Right lobe of liver (tissue), 6 donors: ENCODE measurements at places on chromosomes 5 and 9. TPM values are rescaled to one million over a fixed set of nuclear protein-coding genes. Genes with fewer than 3 reads are reported as not detected.

The KIAA0825 gene
- total RNA-seq = 1.8 TPM

DNA sequence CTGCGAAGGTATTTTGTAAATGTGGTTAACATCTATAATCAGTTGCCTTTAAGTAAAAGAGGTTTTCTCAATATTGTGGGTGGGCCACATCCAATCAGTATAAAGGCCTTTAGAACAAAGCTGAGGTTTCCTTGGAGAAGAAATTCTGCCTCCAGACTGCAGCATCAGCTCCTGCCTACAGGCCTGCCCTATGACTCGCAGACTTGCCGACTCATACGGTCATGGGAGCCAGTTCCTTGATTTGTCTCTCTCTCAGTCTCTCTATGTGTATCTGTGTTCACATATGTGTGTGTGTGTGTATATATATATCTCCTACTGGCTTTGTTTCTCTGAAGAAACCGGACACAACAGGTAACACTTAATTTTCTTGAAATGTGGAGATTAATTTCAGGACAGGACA, 45.3 kb downstream of the SLC36A1 start:
- DNase-seq = no peak

DNA sequence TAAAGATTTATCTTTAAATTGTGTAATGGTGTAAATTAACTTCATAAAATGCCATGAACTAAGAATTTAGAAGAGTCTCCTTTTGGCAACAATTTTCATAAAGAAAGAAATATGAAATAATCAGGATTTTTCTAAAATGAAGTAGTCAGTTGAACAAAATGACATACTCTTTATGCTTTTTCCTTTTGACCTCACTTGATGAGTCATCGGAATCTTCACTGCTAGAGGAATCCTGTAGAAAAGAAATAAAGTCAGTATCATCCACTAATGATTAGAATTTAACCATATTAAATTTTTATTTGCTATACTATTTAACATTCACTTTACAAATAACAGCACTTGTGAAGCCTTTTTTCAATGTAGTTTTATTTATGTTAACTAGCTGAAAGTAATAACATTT, 26.1 kb downstream of the CHD1 start:
- no peak for DNase-seq

The SH3TC2 gene
- 0.49 TPM for total RNA-seq

- no peak for DNase-seq
These were observed 7.9 kb upstream of the ANKDD1B start for GRCh38 chr5:75603371-75603770.

- DNase-seq = peak; percentile 78
These were observed 9.8 kb downstream of the PIK3R1 start for GRCh38 chr5:68225188-68225910.

- DNase-seq = peak; percentile 66
These were observed 19.2 kb upstream of the TOR1B start for GRCh38 chr9:129783516-129784361.

The PTGES gene
- total RNA-seq = not detected

GRCh38 chr5:82747986-82748385, 329.2 kb downstream of the TMEM167A start:
- no peak for DNase-seq

DNA sequence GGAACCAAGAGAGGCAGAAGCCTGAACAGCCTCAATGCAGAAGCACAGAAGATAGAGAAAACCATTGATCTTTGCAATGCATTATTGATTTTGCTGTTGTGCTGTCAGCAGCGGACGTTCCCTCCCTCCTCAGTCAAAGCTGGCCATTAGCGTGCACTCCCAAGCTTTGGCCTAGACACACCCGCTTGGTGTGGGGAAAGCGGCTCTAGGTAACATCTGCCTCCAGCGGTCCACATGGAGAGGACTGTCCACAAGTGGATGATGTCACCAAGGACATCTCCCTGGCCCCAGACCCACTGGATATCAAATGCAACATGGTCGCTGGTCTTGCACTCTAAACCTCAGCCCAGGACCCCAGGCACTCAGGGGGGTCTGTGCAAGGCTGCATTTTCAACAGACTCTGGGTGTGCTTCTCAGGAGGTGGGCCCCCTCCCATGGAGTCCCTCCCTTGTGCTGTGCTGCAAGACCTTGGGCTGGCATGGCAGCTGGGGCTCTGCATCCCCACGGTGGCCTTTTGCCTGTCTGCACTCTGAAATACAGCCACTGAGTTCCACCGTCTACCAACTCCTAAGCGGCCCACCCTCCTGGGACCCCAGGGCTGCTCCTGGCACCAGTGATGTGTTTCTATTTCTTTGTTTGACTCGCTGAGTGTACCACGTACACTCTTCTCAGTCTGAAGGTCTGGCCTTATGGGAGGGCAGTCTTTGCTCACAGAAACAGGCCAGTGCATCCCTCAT, 1.9 kb downstream of the SEMA4D start:
- no peak for DNase-seq

The C1QTNF3 gene
- total RNA-seq = 1.5 TPM

GRCh38 chr5:133108481-133108921, 56.7 kb downstream of the HSPA4 start:
- no peak for DNase-seq

GRCh38 chr9:42396318-42396717, 212.9 kb downstream of the SPATA31A6 start:
- DNase-seq = no peak

The ADAMTS13 gene
- 12.7 TPM for total RNA-seq

DNA sequence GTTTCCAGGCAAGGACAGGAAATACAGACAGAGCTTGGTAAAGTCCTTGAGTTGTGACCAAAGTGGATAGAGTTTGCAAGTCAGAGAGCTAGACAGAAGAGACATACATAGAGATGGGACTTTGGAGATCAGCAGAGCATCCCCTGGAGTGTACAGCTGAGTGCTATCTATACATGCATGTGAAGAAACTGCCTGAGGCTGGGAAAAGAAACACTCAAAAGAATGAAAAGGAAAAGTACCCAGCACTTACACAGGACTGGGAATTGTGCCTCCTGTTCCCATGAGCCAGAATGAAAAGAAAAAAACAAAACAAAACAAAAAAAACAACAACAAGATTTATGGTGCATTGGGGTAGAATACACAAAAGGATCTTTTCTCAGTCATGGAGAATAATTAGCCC, 606.4 kb downstream of the ZNF608 start:
- DNase-seq = no peak

DNA sequence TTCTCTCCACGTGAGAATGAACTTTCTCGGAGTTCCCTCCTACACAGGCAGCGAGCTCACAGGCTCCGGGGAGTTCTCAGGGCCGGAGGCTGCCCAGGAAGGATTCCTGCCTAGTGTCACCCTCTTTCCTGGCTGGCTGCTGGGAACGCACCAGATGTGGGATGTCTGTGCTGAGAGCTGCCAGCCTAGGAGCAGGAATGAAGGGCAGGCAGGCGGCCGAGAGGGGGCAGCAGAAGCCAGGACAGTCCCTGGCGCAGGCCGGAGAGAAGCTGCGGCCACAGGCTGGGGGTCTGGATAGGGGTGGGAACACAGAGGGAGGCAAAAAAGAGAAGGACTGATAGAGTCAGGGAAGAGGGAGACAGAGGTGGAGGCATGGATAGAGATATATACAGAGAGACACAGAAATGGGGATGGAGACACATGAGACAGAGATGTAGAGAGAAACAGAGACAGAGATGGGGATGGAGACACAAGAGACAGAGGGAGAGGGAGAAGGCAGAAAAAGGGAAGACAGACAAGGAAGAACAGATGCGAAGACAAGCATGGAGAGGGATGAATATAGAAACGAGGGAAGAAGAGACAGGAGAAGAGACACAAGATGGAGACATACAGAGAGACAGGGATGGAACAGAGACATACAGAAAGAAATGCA, 25.3 kb upstream of the ENHO start:
- DNase-seq = peak; percentile 80

GRCh38 chr9:33765411-33765810, 29.9 kb upstream of the PRSS3 start:
- no peak for DNase-seq

DNA sequence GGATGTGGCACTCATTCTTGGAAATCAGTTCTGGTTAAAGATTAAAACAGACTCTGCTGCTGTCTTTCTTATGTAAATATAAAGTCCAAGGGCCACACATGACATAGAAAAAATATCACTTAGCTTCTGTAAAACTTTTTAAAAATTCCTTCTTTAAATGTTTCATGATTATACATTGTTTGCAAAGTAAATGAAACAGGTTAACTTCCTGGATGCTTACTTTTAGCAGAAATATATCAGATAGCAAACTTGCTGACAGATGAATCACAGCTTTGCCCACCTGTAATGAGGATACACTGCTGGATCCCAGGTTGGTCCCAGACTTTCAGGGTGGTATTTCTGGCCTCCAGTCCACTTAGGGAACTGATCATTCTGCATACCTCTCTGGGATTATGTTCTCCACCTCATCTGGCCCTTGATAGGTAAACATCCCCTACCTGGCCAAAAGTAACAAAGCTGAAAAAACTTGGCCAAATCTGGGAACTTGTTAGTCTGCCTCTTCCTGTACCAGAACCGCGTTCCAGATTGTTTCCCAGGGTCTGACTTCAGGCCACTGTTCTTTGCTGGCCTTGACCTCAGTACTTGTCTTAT, 340.5 kb downstream of the ADGRV1 start:
- DNase-seq = no peak

- peak; percentile 96 for DNase-seq
These were observed 394.9 kb downstream of the GADD45G start for GRCh38 chr9:89999534-90000370.

GRCh38 chr5:136206361-136206760, 13.4 kb upstream of the SMIM32 start:
- DNase-seq = no peak

- DNase-seq = no peak
These were observed 106.5 kb downstream of the EGFLAM start for GRCh38 chr5:38364825-38365224.

GRCh38 chr5:67160985-67161384, 35.6 kb downstream of the CD180 start:
- DNase-seq = no peak

DNA sequence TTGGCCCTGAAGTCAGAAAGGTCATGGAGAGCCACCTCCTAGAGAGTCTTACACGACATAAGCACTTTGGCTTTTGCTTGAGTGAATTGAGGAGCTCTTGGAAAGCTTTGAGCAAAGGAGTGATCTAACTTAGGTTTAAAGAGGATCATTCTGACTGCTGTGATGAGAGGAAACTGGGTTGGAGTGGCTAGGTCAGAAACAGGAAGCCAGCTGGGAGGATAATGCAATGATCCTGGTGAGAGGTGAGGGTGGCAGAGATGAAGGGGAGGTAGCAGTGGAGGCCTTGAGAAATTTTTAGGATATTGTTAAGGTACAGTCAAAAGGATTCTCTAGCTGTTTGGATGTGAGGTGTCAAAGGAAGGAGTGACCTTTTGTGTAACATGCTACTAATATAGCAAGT, 32.2 kb upstream of the ROPN1L start:
- DNase-seq = no peak

DNA sequence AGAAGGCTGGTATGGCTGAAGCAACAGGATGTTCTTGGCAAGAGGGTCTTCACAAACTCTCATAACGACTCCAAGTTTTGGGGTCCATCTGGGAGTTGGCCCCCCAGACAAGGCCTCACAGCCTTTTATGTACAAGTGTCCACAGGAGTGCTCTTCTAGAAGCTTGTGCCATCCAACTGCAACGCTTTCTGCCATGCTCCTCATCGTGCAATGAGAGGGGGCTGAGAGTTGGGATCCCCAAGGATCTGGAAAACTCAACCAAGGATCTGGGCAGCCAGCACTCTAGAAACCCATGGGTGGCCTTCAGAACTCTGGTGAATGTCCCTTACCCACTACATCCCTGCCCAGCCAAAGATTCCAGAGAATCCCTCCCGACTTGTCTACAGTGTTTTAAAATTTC, 8.5 kb upstream of the AMBP start:
- no peak for DNase-seq

- DNase-seq = no peak
These were observed 67.0 kb downstream of the STX17 start for GRCh38 chr9:99973455-99973854.

DNA sequence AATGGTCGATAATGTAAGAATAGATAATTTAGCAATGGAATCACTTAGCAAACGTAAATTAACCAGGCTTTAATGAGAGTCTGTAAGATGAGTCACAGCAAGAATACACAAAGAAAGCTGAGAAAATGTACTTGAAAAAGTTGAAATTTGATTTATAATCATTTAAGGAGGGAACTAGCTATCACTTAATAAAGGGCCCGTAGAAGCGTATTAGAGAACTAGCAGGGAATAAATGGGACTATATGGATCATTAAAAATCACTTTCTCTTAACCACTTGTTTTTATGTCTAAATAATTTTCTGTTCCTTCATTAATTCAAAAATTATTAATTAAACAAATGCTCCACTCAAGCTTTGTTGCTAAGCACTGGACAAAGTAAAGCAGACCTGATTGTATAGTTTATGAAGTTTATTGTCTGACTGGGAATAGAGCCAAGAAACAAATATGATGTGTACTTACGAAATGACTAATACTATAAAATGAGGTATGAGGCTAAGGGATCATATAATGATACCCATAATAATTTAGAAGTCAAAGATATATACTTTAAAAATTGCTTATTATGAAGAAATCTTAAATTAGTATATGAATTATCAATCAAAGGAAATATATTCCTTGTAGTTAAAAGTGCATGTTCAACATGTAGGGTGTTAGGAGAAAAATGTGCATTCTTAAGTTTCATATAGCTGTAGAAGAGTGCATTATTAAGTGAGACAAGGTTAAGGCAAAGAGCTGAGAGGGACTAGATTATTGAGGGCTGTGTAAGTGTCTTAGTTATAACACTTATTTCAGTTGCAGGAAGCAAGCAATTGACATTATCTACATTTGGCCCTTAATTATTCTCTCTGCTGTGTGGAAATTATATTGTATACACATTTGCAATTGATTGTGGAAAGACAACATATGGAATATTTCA, 196.8 kb downstream of the PRDM9 start:
- no peak for DNase-seq

The FAM78A gene
- total RNA-seq = 1.9 TPM

GRCh38 chr5:2181149-2181548, 298.4 kb upstream of the IRX4 start:
- DNase-seq = no peak

DNA sequence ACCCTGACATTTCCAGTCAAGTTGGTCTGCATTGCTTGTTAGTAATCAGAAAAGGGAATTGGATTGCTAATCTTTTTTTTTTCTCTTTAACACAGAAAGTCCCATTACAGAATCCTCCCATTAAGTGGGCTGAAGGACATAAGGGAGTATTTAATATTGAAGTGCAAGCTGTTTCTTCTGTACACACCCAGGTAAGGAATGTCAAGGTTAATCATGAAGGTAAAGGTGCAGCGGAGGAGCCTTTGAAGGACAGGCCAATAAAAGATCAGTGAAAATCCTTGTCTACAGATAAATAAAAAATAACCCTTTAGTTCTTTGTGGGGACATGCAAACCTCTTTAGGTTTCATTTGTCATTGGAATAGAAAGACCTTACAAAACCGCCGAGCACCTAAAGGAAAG, 161.4 kb downstream of the DOCK8 start:
- no peak for DNase-seq

DNA sequence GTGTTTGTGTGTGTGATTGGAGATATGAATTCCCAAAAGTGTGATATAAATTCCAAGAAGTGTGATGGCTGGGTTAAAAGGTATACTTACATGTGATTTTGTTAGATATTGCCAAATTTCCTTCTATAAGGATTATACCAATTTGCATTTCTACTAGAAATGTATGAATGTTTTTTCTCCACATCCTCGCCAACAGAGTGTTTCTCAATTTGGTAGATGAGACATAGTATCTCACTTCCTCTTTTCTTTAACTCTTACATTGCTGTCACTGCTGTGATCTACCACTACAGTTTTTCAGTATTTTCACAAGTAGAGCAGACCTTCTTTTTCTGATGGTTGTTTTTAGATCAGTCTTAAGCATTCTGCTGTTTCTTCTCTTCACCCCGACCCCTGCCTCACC, 111.3 kb downstream of the FER start:
- DNase-seq = no peak

- no peak for DNase-seq
These were observed 424.3 kb upstream of the DMAC1 start for GRCh38 chr9:8223861-8224260.
